Left lung (tissue), 14 donors: ENCODE measurements at places on chromosomes 7 and 10. TPM values are rescaled to one million over a fixed set of nuclear protein-coding genes. Genes with fewer than 3 reads are reported as not detected.

DNA sequence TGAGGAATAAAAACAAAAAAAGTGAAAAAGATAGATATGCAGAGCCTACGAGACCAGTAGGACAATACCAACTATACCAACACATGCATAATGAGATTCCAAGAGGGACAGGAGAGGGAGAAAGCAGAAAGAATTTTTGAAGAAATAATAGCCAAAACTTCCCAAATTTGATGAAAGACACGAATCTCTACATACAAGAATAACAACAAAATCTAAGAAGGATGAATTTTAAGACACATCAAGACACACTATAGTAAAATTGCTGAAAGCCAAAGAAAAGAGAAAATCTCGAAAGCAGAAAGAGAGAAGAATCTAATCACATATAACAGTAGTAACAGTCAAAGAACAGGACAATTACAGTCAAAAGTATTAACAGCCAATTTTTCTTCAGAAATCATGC lies 7.5 kb upstream of the MAT1A start:
- DNase-seq: no peak

DNA sequence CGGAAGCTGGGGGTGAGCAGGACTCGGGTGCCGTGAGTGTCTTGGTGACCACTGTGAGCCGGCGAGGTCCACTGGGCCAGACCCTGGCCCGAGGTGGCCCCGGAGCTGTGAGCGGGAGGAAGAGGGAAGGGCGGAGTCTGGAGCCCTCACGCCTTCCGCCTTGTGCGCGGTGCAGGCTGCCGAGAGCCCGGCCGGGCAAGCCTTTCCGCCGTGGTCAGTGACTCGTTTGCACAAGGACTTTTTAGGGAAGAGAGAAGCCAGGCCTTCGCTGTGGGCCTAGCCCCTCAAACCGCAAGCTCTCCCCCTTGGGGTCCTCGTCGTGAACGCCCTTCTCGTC lies 40.9 kb upstream of the ZNF32 start:
- DNase-seq: peak; percentile 53

Gene GHRHR
- not detected for polyA plus RNA-seq

GRCh38 chr10:90635111-90635765 lies 222.6 kb downstream of the HTR7 start:
- no peak for DNase-seq

Gene PWWP2B
- 10.8 TPM for polyA plus RNA-seq

DNA sequence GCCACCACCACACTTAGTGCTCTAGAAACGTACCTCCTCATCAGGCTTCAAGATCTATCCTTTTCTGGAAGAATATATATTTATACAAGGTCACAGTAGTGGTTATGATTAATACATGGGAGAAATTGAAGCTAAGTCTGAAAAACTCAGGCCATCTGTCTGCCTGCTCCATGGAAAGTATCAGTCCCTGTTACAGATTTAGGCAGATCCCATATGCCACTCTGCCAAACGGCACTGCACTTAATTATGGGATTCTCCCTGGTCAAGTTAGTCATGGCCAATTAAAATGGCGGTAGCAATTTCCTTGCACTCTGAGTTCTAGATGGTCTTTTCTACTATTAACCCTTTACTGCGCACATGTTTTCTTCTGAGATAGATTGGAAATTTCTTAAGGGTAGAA lies 740.0 kb downstream of the SUGCT start:
- DNase-seq: no peak

DNA sequence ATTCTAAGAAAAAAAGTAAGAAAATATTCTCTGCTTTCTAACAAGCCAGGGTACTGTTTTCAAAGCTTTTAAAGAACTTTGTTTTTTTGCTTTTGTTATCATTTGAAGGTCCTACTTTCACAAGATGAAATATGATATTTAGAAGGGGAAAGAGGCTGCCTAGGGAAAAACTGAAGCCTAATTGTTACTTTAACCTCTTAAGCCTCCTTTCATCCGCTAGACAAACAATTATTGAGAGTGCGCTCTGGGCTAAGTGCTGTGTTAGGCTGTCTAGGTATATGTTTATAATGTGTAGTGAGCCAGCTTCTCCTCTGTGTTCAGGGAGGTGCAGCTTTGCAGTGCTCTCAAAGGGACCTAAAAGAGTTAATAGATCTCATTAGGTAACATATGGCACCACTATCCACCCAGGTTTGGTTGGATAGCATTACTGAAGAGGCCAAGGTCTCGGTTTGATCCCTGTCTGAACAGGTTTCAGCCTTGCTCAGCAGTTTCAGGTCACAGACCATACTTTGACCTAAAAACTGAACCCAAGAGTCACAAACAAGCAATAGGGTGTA lies 17.9 kb downstream of the PDK4 start:
- no peak for DNase-seq

GRCh38 chr7:92255308-92255707 lies 9.5 kb downstream of the ANKIB1 start:
- no peak for DNase-seq

Gene AGBL3
- polyA plus RNA-seq: 13.6 TPM

GRCh38 chr10:74543276-74543675 lies 283.1 kb upstream of the KAT6B start:
- no peak for DNase-seq

GRCh38 chr7:140697447-140698143 lies 1.1 kb downstream of the NDUFB2 start:
- no peak for DNase-seq

Gene CDHR1
- polyA plus RNA-seq: 0.16 TPM

- DNase-seq: no peak
Measured at GRCh38 chr7:117208257-117208656, 114.6 kb downstream of the WNT2 start.

GRCh38 chr7:68720697-68721096 lies 877.6 kb upstream of the AUTS2 start:
- no peak for DNase-seq

Gene ANKRD7
- polyA plus RNA-seq: 2.5 TPM

Gene CHAT
- not detected for polyA plus RNA-seq

Gene MALRD1
- polyA plus RNA-seq: 6.7 TPM

- DNase-seq: no peak
Measured at GRCh38 chr10:61943674-61944378, 42.3 kb downstream of the ARID5B start.

Gene SEPTIN7
- 493 TPM for polyA plus RNA-seq

GRCh38 chr7:137933270-137934017 lies 68.4 kb downstream of the CREB3L2 start:
- DNase-seq: no peak

Gene SAMD9
- 8.8 TPM for polyA plus RNA-seq

DNA sequence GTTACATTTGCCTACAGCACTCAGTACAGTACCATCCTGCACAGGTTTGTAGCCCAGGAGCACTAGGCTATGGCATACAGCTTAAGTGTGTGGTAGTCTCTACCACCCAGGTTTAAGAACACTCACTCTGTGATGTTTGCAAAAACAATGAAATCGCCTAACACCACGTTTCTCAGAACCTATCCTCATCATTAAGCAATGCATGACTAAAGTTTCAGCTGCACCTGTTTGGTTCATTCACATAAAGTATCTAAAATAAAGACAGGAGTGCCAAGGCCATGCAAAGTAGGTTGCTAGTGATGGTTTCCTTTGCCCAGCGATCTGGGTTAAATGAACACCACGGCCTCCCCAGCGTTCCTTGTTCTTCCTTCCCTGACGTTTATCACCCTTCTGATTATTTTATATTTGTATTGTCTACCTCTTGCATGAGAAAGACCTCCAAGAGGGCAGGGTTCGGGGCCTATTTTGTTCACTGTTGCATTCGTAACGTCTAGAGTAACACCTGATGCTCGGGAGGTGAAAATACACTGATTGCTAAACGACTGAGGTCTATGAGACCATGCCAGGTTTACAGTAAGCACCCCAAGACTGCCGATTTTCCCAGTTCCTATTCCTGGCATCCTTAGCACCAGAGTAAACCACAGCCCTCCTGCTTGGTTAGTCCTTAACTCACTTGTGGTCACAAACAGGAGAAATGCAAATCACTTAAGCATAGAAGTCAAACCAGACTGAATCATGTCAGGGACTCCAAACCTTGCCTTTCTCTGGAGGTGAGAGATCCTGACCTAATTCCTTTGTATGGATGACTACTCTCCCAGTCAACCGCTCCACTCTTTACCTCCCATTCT lies 204.1 kb upstream of the NFE2L3 start:
- DNase-seq: no peak

Gene NOS3
- 11.0 TPM for polyA plus RNA-seq

Gene TEX47
- polyA plus RNA-seq: not detected

Gene CDNF
- polyA plus RNA-seq: 4.3 TPM

- DNase-seq: no peak
Measured at GRCh38 chr10:8102708-8103401, 48.4 kb downstream of the GATA3 start.

- no peak for DNase-seq
Measured at GRCh38 chr10:10164848-10165247, 852.8 kb upstream of the CELF2 start.

GRCh38 chr7:19930851-19931250 lies 157.4 kb upstream of the TMEM196 start:
- no peak for DNase-seq

Gene FXYD4
- polyA plus RNA-seq: not detected

Gene ZNF438
- polyA plus RNA-seq: 11.4 TPM

Gene PRKG1
- polyA plus RNA-seq: 18.5 TPM
